Choroid plexus epithelial cell (primary cell): ENCODE measurements at places on chromosomes 5 and 9.

DNA sequence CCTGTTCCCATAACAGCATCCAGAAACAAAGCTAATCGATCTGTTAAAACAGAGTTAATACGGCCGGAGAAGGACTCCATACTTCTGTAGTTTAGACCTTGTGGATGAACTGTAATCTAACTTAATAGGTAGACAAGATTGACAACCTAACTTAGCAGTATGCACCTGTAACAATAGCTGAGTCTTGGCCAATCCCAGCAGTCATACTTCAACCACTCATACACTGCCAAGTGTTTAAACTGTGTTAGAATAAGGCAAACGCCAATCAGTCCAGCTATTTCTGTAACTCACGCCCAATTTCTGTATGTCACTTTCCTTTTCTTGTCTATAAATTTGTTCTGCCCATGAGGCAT, 33.7 kb upstream of the MACIR start:
- DNase-seq, result no peak

DNA sequence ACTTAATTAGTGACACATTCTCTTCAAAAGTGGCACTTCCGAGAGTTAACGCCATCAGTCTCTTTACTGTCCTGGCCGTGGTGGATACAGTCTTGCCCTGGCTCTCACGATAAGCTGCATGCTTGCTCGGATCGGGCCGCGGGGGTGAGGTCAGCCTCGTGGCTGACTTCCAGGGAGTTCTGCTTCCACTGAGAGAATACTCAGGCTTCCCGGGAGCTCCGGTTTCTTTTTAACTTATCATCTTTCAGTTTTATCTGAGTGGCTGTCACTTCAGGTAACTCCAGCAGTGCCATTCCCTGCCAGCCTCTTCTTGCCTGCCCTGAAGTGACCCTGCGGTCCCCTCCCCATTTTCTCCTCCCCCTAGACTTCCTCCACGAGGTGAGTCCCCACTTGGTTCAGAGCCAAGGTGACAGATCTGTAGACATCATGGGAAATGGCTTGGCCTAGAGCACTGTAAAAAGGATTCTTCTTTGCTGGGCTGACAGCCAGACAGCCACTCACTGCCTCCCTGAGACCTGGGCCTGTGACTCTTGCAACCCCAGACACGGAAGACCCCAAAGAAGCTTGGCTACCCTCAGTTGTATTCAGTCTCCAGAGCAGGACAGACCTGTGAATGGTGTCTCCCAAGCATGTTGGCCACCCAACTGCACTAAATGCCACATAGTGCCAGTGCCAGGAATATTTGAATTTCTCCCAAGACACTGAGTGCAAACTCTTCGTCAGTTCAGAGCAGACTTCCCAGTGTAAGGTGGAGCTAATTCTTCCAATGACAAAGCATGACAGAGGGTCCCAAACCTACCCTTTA, 95.1 kb downstream of the DAPK1 start:
- peak; percentile 72 for DNase-seq

DNA sequence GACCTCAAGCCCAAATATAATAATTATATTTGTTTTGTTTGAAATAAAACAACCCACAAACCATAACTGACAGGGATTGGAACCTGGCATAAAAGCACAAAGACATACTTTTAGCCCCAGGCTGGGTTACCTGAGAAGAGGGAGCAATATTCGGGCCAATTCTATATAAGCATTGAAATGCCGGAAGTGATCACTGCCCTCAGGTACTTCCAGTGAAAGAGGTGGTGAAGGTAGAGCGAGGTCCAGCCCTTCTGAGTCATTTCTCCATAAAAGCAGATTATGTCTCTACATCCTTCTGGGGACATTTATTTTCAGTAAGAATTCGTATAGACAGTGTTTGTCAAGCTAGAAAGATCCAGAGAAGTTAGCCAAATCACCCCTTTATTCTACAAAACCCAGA, 59.6 kb downstream of the GCNT4 start:
- no peak for DNase-seq

DNA sequence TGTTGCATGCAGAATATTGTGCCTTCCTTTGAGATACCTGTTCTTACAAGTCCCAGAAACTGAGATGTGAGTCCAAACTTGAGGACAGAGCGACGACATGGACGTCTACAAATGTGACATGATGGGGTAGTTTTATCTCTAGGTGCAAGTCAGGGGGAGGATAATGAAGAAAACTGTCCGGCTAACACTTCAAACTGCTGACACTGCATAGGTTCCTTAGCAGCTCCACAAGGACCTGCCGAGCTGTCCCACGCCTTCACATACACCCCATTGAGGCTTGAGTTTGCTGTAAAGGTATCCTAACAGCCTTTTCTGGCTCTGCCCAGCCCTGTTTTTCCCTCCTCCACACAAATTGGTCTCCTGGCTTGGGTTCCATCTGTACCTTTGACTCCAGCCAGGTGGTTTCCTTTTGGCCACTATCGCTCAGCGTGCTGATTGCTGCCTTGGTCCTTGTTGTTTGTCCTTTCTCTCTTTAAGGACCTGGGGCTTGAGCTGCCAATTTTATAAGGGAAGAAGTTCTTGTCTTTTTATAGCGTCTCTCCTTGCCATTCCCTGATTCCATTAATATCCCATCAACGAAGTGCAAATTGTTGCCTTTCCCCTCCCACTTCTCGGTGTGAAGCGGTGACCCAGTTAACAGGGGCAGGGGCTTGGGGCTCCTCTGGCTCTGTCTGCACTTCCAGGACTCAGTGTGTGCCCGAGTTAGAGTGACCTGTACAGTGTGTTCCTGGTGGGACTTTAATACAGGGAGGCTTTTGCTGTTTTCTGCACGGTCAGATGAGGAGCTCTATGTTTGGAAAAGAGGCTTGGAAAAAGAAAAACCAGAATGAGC, 100.3 kb downstream of the PCSK1 start:
- DNase-seq, result no peak

DNA sequence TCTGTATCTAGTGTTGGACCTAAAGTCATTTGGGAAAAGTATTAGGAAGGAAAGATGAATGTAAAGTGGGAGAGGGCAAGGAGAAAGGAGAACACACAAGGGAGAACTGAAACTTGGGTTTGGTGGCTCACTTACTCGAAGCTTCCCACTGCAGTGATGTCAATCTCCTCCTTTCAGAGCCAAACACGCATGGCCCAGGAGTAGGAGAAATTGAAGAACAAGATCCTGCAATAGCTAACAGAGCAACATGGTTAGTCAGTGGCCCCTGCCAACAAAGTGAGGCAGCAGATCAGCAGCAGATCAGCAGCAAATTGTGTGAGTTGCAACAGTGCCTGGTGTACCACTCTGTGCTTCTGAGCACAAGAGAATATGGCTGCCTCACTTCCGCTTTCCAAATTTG, 366.4 kb downstream of the PSAT1 start:
- DNase-seq, result no peak

DNA sequence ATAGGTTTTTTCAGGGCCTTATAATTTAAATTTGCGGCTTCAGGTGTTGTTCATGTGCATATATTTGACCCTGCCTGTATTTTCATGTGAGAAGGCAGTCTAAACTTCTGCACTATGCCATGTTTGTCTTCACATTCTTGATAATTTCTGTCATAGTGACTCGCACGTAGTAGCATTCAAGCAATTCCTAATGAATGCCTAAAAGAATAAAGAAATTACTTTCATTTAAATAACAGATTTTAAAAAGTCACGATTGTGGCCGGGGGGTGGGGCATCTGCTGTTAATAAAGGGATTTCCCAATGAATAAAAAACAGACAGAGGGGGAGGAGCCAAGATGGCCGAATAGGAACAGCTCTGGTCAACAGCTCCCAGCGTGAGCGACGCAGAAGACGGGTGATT, 318.0 kb downstream of the ADAMTS6 start:
- peak; percentile 42 for DNase-seq

DNA sequence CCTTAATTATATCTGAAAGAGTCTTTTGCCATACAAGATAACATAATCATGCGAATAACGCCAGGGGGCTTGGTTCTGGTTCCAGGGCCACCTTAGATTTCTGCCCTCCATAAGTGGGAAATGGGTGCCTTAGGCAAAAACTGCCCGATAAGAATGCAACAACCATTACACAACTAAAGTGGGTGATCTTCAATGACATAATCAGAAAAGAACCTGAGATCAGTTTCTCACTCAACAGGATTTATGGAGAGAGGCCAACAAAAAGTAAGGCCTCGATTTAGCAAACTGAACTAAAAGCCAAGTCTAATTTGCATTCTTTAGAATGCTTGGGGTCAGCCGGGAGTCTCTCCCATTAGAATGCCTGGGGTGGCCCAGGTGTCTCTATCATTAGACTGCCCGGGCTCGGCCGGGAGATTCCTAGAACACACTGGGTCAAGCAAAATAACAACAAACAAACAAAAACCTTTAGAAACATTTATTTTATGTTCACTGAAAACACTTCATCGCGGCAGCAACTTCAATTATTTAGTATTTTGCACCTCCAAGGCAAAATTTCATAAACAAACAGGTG, 194.8 kb downstream of the AUH start:
- DNase-seq, result peak; percentile 88

DNA sequence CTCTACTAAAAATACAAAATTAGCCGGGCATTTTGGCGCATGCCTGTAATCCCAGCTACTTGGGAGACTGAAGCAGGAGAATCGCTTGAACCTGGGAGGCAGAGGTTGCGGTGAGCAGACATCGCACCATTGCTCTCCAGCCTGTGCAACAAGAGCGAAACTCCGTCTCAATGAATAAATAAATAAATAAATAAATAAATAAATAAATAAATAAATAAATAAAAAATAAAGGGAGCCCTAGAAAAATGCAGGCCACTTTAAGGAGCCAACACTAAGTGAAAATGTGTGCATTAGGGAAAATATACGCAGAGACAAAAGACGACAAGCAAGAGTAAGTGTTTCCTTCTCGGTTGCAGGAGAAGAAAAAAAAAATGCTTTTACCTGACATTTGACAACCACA, 132.6 kb upstream of the CDH10 start:
- no peak for DNase-seq

DNA sequence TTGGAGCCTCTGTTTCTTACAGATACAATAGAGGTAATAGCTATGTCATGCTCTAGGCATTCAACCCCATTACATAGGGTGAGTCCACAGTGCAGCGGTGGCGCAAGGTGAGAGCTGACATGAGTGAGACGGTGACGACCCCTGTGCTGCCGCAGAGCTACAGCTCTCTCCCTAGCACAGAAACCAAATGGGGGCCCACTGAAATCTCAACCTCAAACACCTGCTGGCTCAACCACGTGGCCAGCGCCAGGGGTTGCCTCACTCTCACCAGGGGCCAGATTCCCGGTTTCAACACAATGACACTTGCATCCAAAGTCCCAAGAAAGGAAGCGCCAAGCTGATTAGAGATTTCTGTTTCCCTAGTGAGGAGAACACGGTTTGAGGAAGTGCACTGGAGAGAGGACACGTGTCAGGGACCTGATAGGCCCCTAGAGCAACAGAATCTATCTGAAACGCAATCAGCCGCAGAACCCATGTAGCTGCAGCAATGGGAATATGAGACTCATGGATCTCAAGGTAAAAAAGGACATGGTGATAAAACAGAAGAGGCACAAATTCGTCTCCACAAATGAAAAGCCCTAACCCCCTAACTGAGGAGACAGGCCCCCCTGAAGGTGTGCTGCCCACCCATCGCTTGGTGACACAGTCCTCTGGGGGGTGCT, 114.3 kb downstream of the CRB2 start:
- no peak for DNase-seq

GRCh38 chr9:81474125-81474524, 215.2 kb downstream of the TLE1 start:
- no peak for DNase-seq

- DNase-seq, result no peak
Measured at GRCh38 chr5:76192837-76193236, 109.7 kb downstream of the SV2C start.

DNA sequence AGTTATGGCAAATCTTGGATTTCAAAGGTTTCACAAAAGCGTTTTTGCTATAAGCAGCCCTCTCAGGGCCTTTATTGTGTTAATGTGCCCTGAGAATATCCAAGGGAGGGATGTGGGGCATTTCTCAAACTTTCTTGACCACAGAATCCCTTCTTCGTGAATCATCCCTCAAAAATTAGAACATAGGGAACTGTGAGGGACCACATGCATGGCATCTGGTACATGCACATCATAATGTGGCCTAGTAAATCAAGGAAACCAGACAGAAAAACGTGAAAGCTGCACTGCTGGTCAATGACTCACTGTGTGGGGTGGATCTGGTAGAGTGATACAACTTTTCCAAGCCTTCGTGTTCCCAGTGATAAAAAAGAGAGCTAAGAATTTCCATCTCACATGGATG, 22.4 kb downstream of the DDX31 start:
- DNase-seq, result peak; percentile 97

DNA sequence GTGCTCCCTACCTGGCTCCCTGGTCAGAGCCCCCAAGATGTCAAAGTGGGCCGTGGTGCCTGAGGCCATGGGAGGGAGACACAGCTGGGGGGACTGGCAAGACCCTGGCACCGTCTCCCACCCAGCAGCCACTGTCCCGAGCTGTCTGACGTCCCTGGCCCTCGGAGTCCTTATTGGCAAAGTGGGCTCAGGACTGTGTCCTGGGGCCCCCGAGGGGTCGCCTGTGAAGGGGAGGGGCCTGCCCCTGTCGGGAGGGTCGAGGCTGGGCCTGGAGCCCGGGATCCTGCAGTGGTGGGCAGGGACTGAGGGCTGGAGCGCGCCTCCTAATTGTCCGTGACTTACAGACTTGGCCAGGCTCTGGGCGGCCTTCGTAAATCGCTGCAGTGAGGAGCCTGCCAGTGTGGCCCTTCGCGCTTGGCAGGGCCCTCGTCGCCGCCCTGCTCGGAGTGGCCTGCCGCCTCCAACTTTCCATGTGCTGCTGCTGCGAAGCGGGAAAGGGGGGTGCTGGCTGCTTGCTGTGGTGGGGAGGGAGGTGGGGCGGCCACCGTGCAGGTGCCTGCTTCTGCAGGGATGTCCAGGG, 13.7 kb downstream of the MYMK start:
- no peak for DNase-seq

GRCh38 chr5:117594166-117594565, 1019.5 kb upstream of the SEMA6A start:
- no peak for DNase-seq

DNA sequence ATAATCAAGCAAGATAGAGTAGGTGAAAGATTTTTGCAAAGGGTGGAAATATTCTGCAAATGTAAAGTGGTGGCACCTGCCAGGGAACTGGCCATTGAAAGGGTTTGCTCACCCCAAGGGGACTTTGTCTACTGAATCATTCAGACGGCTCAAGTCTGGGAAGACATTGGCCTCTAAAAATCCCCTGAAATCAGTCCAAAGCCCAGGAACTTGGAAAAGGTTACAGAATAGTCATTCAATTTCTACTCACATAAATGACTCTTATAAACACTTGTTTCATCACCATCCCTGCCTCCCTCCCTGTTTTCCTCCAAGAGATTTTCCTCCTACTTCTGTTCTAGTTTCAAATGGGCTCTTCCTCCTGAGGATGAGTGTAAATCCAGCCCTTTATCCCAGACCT, 28.5 kb downstream of the ZNF366 start:
- DNase-seq, result no peak

- DNase-seq, result peak; percentile 50
Measured at GRCh38 chr5:116361171-116361967, 213.3 kb downstream of the SEMA6A start.
